ENCODE measurements at places on chromosomes 7 and 10. TPM values are rescaled to one million over a fixed set of nuclear protein-coding genes. Genes with fewer than 3 reads are reported as not detected.

DNA sequence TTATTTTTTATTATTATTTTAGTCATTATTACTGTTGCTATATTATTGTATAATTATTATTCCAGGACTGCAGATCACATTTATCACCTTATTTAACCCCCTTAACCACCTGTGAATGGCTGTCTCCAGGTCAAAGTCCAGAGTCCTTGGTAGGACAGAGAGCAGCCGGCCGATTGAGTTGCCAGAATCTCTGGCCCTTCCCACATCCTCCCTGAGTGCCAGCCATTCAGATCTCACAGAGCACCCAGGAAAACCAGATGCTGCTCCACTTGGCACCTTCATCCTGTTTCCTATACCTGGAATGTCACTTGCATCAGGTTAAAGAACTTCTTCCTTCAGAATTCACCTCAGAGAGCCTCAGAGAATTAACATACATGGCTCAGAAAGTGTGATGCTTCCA, 101.1 kb downstream of the ELAPOR2 start:
- H3K4me3 ChIP-seq: no peak overlapping the region
- no peaks in the 10 kb centered on the region for H3K4me1 ChIP-seq
- no peak for DNase-seq
- H3K27me3 ChIP-seq: no peaks in the 10 kb centered on the region
- no peak overlapping the region for H3K27ac ChIP-seq
- no peaks in the 10 kb centered on the region for H3K36me3 ChIP-seq

- no peak for DNase-seq
- H3K4me1 ChIP-seq: peaks cover 4% of the 10 kb centered on the region
- H3K36me3 ChIP-seq: no peaks in the 10 kb centered on the region
- H3K4me3 ChIP-seq: no peak overlapping the region
Observed at GRCh38 chr10:117350909-117351308, 24.3 kb downstream of the PDZD8 start.

GRCh38 chr7:129664029-129665012, 52.8 kb downstream of the NRF1 start:
- peaks cover 12% of the 10 kb centered on the region for H3K36me3 ChIP-seq
- no peaks in the 10 kb centered on the region for H3K4me1 ChIP-seq
- no peaks in the 10 kb centered on the region for H3K27me3 ChIP-seq
- peak; percentile 75 for DNase-seq
- H3K4me3 ChIP-seq: no peak overlapping the region

DNA sequence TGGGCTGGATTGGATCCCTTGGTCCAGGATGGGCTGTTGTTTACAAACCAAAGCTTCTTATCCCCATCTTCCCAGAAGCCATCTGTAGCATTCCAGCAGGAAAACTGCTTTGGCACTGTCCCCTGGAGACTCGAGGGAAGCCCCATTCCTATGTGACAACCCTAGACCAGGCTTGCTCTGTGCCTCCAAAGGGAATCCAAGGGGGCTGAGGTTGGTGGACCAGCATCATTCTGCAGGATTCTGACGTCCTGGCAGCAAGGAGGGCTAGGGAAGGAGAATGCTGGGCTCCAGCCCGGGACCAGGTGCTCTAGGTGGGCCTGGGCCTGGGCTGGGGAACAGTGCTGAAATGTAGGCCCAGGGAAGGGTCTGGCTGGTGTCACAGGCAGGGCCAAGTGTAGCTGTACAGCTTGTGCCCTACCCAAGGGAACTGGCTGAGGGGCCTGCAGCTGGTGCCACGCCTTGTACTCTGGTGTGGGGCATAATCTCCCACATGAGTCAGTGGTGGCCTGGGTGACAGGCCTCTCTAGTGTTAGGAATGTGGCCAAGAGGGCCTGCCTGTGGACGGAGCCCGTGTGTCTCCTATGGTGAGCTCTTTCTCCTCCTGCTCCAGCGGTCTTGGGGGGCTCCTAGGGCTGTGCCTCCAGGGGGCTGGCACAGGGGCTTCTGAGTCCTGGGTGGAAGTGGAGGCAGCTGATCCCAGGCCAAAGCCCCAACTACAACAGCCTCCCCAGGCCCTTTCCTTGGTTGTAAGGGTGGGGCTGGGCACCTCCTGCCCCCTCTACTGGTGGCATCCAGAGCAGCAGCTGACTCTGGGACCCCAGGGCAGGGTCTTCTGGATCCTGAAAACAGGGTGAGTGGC, 25.2 kb downstream of the TRIM8 start:
- no peaks in the 10 kb centered on the region for H3K27me3 ChIP-seq
- peak; percentile 81 for DNase-seq
- no peak overlapping the region for H3K4me3 ChIP-seq
- H3K4me1 ChIP-seq: peaks cover 7% of the 10 kb centered on the region
- H3K36me3 ChIP-seq: no peaks in the 10 kb centered on the region

Gene UBN2
- total RNA-seq: 22.2 TPM

Gene CDK14
- total RNA-seq: 33.9 TPM

Gene RASA4
- total RNA-seq: 63.3 TPM

- DNase-seq: no peak
- no peaks in the 10 kb centered on the region for H3K4me1 ChIP-seq
- no peak overlapping the region for H3K4me3 ChIP-seq
- no peaks in the 10 kb centered on the region for H3K36me3 ChIP-seq
- H3K27ac ChIP-seq: no peak overlapping the region
- H3K27me3 ChIP-seq: no peaks in the 10 kb centered on the region
Observed at GRCh38 chr10:111506266-111507034, 429.6 kb downstream of the ADRA2A start.

DNA sequence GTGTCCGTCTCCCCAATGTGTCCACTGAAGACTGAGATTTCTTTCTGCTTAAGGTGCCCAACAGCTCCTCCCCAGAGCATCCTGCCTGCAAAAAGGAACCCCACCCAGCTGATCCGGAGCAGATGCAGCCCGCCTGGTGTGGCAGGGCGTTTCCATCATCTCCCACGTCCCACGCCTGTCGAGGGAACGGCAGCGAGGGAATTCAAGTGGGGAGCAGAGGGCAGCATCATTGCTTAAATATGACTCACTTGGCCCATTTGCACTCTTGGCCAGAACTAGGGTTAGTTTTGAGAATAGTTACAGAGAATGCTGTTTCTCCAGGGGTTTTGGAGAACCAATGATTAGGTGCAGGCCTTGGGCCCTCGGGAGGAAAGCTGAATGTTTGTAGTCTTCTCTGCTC, 20.8 kb downstream of the VWA2 start:
- no peak for DNase-seq
- H3K27ac ChIP-seq: no peak overlapping the region
- no peaks in the 10 kb centered on the region for H3K4me1 ChIP-seq
- no peaks in the 10 kb centered on the region for H3K27me3 ChIP-seq

- no peak for DNase-seq
- no peaks in the 10 kb centered on the region for H3K4me1 ChIP-seq
- no peak overlapping the region for H3K4me3 ChIP-seq
- H3K27me3 ChIP-seq: no peaks in the 10 kb centered on the region
- H3K27ac ChIP-seq: no peak overlapping the region
Observed at GRCh38 chr7:81516898-81517297, 252.9 kb downstream of the HGF start.

DNA sequence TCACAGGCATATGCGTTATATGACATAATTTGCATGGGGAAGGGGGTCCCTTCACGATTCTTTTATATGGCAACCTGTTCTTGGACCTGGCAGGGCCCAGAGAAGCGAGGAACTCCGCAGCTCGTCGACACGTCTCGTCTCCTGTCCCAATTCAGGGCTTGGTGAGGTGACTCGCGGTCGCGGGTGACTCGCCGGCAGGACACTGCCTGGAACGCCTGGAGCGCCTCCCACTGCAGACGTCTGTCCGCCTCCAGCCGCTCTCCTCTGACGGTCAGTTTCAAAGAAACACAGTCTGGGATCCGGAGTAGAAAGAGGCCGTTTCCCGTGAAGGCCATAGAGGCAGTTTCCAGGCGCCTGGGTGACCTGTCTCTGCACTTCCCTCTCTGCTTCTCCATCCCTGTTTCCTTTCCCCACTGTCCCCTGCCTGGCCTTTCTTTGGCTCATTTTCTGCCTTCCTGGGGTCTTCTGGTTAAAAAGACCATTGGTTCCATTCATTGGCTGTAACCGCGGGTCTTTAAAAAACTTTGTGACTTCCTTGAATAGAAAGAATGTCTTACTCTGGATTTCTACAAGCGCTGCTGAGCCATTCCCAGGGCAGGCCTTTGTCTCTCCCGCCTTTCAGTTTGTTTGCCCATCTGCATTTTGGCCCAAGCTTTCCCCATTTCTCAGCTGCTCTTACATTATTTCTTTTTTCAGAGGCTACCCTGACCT, 1.2 kb downstream of the UPP1 start:
- peak overlapping the region; percentile 93 for H3K27ac ChIP-seq
- H3K36me3 ChIP-seq: peaks cover 21% of the 10 kb centered on the region
- DNase-seq: peak; percentile 66
- H3K4me3 ChIP-seq: peak overlapping the region; percentile 47
- H3K4me1 ChIP-seq: peaks cover 10% of the 10 kb centered on the region

DNA sequence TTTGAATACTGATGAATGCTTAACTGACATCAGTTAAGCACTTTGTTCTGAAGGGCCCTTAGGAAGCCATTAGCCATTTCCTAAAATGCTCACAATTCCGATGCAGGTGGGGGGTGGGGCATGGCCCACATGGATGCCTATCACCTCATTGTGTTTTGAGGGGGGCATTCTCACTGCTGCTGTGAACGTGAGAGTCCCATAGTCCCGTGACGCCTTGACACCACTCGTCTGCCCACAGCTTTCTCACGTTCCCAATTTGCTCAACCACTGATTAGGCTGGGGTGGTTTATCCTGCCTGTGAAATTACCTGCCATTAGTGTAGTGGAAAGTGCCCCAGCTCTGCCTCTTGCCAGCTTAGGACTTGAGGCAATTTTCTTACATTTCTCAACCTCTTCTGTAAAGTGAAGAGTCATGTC, 31.9 kb downstream of the DUSP5 start:
- H3K27ac ChIP-seq: no peak overlapping the region
- no peaks in the 10 kb centered on the region for H3K27me3 ChIP-seq
- no peak overlapping the region for H3K4me3 ChIP-seq
- DNase-seq: no peak
- H3K36me3 ChIP-seq: no peaks in the 10 kb centered on the region

DNA sequence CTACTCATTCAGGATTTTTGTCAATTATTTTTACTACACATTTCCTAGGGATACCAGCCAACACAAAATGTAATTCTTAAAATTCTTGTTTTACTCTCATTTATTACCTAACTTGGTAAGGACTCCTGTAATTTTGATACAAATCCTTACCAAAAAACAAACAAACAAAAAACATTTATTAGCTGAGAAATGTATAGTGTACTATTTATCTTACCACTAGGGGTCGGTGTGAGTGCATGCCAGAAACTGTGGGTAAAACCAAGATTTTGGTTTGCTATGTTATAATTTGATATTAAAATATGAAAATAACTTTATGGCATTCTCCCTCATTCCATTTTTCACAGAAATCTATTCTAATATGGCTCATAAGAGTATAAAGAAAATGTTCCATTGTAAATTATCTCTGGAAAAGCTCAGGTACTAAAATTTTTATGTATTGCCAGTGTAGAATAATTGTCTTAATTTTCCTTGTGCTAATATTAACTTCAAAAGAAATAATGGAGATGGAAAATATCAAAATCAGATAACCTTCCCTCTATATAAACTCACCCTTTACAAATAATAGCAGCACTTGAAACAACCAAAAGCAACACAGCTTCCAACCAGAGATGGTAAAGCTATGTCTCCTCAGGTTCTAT, 290.8 kb upstream of the PCDH15 start:
- H3K27me3 ChIP-seq: no peaks in the 10 kb centered on the region
- no peaks in the 10 kb centered on the region for H3K4me1 ChIP-seq
- H3K27ac ChIP-seq: no peak overlapping the region

DNA sequence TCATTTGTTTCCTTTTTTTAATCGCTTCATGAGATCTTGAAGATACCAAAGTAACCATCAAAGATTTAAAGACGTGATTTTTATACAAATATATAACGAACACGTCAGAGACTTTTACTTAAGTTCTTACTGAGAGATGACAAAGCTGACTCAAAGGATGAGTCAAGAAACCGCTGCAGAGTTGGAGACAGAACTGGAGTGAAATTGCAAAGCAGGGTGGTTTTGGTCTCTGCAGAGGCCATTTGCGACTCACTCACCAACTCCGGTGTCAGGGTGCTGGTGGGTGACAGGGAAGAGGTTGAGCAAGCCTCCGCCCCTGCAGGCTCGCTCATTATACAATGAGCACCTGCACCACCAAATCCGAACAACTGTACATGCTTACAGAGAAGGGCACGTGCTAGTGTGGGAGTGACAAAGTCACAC, 75.2 kb downstream of the DNAJB6 start:
- H3K27ac ChIP-seq: no peak overlapping the region
- H3K4me1 ChIP-seq: no peaks in the 10 kb centered on the region
- DNase-seq: no peak
- H3K27me3 ChIP-seq: no peaks in the 10 kb centered on the region
- no peaks in the 10 kb centered on the region for H3K36me3 ChIP-seq

- H3K27ac ChIP-seq: no peak overlapping the region
- no peaks in the 10 kb centered on the region for H3K36me3 ChIP-seq
- DNase-seq: no peak
- H3K4me3 ChIP-seq: no peak overlapping the region
- no peaks in the 10 kb centered on the region for H3K4me1 ChIP-seq
Observed at GRCh38 chr7:155935005-155935557, 122.8 kb upstream of the SHH start.

DNA sequence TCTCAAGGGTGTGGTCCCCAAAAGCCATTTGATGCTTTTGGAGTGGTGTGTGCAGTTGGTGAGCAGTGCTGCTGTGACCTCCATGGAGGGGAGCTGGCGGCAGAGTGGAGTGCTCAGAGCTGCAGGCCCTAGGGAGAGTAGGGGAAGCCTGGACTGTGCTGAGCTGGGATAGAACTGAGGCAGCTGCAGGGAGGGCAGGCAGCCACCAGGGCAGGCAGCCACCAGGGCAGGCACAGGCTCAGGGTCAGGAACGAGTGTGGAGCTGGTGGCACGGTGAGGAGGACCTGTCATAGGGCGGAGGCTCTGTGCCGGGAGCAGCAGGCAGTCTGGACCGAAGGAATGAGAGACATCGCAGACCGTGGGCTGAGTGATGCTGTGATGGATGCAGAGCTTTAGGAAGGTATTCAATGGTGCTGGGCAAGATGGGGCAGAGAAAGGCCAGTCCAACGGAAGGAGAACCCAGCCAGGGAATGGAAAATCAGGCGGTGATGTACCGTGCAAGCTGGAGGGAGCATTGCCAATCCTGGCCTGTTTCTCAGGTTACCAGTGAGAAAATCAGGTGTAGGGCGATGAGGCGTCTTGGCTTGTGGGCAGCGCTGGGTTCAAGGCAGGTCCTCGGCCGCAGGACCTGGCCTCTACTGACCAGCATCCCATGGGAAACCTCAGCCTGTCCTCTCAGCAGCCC, 152.6 kb downstream of the CAMK1D start:
- no peak for DNase-seq
- H3K4me3 ChIP-seq: no peak overlapping the region
- no peaks in the 10 kb centered on the region for H3K36me3 ChIP-seq
- H3K27ac ChIP-seq: no peak overlapping the region

GRCh38 chr7:1290026-1290678, 57.5 kb downstream of the UNCX start:
- H3K36me3 ChIP-seq: no peaks in the 10 kb centered on the region
- H3K4me3 ChIP-seq: peak overlapping the region; percentile 43
- peak; percentile 90 for DNase-seq
- H3K27ac ChIP-seq: no peak overlapping the region
- no peaks in the 10 kb centered on the region for H3K27me3 ChIP-seq

GRCh38 chr10:123570898-123571515, 95.1 kb upstream of the GPR26 start:
- H3K36me3 ChIP-seq: no peaks in the 10 kb centered on the region
- no peaks in the 10 kb centered on the region for H3K4me1 ChIP-seq
- no peak overlapping the region for H3K4me3 ChIP-seq
- DNase-seq: no peak
- no peaks in the 10 kb centered on the region for H3K27me3 ChIP-seq
